GM13977 (cell line): ENCODE measurements at places on chromosomes 4 and X.

DNA sequence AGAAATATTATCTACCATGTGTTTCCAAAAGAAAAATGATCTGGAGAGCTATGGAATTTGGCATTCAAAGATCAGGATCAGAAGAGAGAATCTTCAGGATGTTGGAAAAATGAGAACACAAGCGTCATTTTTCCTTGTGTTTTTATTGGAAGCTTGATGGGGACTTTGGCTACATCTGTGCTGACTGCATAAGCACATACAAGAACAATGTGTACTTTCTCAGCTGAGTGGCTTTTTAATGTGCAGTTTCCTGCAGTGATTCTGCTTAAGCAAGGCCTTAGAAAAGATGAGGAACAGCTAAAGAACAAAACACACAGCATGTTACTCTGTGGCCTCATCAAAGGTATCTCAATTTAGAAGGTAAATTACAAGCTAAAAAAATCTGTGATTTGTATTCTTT is 1039.9 kb downstream of the GLUD2 start:
- no peak for DNase-seq

GRCh38 chr4:7396186-7396910 is 38.4 kb downstream of the PSAPL1 start:
- DNase-seq, result no peak

GRCh38 chr4:82561786-82562563 is at the start of gene TMEM150C:
TMEM150C (minus strand) TSS chr4:82561988; CDS start chr4:82504657, 57,331 bp downstream.
- no peak for DNase-seq

- DNase-seq, result no peak
Measured at GRCh38 chrX:109343671-109344070, 138.2 kb downstream of the GUCY2F start.

DNA sequence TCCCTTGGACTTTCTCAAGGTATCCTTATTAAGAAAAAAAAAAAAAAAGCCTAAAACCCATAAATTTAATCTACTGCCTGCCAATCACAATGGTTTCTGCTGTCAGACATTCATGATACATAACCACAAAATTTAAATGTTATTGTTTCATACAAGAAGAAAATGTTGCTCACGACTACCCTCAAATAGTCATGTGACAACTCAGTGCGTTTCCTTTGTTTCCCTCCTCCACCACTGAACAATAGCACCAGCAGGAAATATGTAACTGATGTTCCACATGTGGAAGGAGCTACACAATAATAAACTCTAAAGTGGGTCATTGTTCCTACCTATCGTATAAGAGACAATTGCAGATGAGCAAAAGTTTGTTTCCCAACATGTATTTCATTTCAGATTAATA is 244.1 kb upstream of the EDNRA start:
- DNase-seq, result no peak

GRCh38 chr4:127586922-127587571 is 45.7 kb upstream of the INTU start:
- DNase-seq, result peak; percentile 36

DNA sequence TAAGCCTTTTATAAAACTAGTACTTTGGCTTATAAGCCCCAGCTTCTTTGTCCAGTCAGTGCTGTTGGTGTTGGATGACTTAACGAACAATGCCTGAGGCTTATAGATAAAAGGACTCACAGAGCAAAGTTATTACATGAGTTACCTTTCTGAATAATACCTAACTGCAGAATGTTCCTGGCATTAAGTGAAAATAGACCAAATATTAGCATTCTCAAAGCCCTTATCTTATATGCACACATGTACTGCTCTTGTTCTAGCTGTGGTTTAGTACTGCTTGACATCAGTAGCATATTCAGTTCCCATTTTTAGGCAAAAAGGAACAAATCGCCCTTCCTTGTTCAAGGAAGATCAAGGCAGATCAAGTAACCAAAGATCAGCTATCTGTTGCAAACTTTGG is 131.6 kb downstream of the ZNF330 start:
- no peak for DNase-seq

DNA sequence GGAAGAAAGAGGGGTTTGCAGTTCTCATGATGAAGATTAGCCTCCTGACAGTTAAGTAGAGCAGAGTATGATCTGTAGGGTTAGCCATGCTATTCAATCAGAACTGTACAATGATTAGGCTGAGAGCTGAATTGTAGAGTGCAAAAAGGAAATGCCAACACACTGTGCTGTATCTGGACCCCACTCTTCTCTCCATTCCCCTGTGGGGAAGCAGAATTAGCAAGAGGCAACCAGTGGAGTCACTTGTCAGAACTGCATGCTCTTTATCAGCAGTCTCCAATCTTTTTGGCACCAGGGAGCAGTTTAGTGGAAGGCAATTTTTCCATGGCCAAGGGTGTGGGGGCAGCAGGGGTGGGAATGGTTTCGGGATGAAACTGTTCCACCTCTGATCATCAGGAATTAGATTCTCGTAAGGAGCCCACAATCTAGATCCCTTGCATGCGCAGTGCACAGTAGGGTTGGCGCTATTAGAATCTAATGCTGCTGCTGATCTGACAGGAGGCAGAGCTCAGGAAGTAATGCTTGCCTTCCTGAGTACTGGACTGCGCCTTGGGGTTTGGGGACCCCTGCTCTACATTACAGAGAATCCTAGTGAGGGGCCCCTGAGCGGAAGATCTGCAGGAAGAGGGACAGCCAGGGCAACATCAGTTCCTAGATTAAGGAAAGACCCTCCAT is 19.4 kb downstream of the TBC1D9 start:
- no peak for DNase-seq

GRCh38 chrX:28010875-28011274 is 29.6 kb upstream of the DCAF8L1 start:
- DNase-seq, result no peak

DNA sequence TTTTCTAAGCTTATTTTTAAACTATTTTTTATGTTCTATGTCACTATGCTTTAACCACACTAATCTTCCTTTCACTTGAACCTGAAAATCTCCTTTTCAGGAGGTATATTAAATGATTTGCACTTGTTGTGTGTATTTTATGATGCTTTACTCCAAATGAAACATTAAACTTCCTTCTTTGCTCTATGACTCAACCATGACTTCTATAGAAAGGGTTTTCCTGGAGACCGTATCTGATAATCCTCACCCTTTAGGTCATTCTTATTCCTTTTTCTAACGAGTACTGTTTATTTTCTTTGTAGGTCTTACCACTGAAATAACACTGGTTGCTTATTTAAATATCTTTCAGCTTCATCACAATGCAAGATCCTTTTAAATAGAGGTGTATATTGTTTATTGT is 1163.2 kb downstream of the PCDH18 start:
- no peak for DNase-seq

GRCh38 chr4:30068234-30068633 is 651.9 kb upstream of the PCDH7 start:
- DNase-seq, result no peak
